ENCODE measurements at places on chromosomes 4 and X.

DNA sequence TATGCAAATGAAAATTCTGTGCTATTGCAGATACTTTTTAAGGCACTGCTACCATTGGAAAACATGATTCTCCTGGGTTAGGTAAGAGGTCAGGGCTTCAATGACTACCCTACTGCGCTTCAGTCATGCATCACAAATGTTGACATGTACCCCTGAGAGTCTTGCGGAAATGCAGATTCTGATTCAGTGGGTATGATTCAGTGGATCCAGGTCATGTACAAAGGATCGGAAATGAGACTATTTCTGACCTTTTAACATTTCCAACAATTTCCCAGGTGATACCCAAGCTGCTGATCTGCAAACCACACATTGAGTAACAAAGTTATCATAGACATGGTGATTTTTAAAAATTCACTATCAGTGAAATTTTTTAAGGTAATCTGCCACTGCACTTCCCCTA, 62.6 kb downstream of the DDX53 start:
- no peak for DNase-seq

DNA sequence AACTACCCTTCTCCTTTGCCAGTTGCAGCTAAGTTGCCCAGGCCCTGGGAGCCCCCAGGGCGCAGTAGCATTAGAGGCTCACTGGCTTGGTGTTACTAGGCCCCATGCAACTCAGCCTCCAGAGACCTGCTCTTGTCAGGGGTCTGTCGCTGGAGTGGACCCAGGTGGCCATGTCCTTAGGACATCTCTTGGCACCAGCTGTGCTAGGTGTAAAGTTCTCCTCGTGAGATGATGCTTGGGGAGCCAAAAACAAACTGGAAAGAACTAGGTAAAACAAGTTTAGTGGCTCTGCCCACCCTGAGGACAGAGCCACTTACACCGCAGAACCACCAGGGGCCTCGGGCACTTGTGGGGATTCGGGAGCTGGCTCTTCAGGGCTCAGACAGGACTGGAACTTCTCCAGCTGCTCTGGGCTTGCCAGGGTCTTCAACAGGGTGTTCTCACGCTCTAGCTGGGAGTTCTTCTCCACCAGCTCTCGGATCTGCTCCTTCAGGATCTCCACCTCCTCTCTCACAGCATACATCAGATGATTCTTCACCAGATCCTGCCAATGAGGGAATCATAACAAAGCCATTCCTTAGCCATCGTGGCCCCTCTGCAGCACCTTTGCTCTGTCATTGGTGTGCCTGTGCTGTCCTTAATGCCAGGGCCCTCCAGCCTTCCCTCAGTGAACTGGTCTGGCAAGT, 61.2 kb downstream of the TSC22D3 start:
- DNase-seq: no peak

DNA sequence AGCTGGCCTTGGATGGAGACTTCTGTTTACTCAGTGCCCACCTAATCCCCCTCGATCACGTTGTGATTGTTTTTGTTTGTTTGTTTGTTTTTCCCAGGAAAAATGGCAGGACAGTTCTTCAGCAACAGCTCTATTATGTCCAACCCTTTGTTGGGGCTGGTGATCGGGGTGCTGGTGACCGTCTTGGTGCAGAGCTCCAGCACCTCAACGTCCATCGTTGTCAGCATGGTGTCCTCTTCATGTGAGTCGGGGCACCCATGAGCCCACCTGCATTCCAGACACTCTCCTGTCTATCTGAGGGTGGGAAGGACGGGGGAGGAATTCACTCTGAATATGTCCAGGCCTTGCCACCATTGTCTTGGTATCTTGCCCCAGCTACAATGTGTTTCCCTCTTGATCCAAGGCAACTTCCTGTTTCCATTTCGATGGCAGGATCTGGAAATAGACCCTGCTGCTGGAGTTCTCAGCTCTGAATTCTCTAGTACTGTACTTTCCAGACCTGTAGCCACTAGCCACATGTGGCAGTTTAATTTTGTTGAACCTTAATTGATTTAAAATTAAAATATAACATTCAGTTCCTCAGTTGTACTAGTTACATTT, 10.5 kb downstream of the SLC34A2 start:
- DNase-seq: no peak

DNA sequence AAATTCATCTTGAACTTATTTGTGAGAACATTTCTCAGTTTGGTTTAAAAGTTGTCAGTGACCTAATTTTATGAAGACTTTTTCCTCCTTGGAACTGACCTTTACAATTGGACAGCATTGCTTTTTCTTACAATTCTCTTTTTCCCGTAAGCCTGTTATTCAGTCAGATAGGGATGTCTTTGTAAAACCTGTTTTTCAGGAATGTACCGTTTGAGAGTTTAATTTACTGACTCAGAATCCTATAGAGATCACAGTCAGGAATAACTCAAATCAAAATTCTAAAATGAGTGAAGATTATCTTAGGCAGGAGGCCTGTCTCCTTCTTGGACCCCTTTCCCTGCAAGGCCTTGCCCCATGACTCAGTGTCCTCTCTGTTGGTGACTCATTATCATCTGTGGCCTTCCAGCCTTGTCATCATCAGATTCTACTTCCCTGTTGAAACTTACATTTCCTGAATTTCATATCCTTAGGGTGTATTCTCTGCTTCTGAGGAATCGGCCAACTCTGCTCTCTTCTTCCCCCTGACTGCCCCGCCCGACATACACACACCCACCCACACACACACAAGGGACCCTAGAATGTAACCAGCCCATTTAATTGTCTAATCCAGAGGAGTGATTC, 99.8 kb downstream of the ARHGAP10 start:
- DNase-seq: no peak

GRCh38 chr4:154478128-154478527, 13.5 kb downstream of the DCHS2 start:
- no peak for DNase-seq

DNA sequence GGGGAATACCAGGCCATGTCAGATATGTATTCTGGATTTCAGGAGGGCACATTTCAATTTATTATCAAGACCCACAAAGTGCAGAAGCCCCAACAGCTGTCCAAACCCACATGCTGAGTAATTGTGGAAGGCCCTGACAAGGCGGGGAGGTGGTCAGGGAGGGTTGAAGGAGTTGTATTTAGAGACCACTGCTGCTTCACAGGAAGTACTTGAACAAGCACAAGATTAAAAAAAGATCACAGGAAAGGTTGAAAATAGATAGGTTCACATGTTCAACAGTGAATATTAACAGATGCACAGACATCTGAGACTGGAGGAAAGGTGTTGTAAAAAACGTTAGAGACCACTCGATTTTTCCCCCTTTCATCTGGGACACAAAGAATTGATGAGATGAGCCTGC, 17.9 kb downstream of the ATP8A1 start:
- no peak for DNase-seq
